Esophagus mucosa (tissue), 1 donor: ENCODE measurements at places on chromosomes 2 and 18. TPM values are rescaled to one million over a fixed set of nuclear protein-coding genes. Genes with fewer than 3 reads are reported as not detected.
A peak's percentile ranks its signal among the peaks of the same experiment; 100 is the strongest.

Gene THOC1
- total RNA-seq: 21.5 TPM

DNA sequence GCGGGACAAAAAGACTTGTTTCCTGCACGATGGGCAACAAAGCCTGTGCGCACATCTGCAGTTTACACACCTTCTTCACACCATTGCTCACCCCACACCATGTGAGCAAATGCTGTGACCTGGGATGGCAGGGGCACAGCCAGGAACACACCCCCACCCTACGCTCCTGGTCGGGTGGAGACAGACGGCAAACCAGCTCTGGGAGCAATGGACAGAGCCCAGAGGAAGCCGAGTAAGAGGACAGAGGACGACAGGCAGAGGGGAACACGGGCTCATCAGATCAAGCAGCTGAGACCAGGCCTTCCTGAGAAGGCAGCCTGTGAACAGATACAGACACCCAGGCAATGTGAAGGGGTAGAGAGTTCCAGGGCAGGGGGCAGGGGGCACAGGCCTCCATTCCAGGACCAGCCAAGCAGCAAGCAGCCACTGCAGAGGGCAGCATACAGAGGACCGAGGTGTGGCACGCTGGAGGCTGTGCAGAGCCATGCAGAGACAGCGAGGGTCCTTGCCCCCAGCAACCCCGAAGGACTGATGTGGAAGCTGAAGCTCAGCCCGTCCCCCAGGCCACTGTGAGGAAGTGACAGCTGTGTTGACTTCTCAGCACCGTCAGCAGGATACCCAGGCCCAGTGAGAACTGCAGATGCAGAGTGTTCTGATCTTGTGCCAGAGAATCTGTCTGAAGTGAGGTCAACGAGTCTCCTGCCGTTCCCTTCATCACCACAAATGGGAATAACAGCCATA lies 46.2 kb downstream of the PARD6G start:
- no peak for ATAC-seq

- no peak for ATAC-seq
These were observed 50.6 kb upstream of the MAPRE2 start for GRCh38 chr18:34990597-34990996.

GRCh38 chr2:84841577-84841976 lies 39.3 kb downstream of the TRABD2A start:
- no peak for ATAC-seq

GRCh38 chr2:173214213-173214612 lies 138.6 kb downstream of the MAP3K20 start:
- ATAC-seq: peak; percentile 97

GRCh38 chr18:27491772-27492171 lies 306.7 kb upstream of the CHST9 start:
- ATAC-seq: no peak

- ATAC-seq: no peak
These were observed 344.1 kb upstream of the REG3G start for GRCh38 chr2:78681386-78681785.

Gene PLEKHH2
- 1.6 TPM for total RNA-seq

DNA sequence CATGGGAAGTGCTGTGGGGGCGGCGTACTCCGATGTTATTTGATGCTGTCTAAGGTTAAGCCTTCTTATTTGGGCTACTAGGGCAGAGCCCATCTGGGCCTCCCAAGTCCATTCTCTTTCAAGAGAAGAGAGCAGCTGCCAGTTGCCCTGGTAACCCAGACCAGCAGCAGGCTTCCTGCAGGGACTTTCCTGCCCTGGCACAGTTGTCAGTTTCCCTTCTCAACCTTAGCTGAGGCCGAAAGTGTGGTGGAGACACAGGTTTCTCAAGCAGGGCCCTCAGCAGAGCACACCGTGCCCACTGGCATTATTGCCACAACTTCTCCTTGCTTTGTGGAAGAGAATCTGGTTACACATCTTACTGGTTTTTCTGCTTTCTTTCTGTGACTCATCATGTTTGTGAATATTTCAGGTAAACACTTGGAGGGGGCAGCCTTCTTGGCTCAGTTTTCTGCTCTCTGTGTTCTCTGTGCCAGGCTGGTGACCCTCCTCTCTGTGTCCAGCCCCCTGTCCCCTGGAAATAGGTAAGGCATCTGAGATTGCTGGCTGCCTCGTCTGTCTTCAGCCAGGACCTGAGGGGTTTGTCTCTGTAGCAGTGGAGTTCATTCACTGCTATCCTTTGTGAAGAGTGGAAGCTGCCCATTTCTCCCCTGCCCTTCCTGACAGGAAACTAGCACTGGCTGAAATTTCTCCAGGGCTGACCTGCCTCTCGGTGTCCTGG lies 111.0 kb downstream of the B3GNT2 start:
- peak; percentile 86 for ATAC-seq

- peak; percentile 52 for ATAC-seq
These were observed 43.3 kb upstream of the SERPINB2 start for GRCh38 chr18:63844254-63844653.

- no peak for ATAC-seq
These were observed 71.8 kb downstream of the CMPK2 start for GRCh38 chr2:6793913-6794312.

- ATAC-seq: peak; percentile 33
These were observed 41.1 kb downstream of the NHEJ1 start for GRCh38 chr2:219119422-219120043.

DNA sequence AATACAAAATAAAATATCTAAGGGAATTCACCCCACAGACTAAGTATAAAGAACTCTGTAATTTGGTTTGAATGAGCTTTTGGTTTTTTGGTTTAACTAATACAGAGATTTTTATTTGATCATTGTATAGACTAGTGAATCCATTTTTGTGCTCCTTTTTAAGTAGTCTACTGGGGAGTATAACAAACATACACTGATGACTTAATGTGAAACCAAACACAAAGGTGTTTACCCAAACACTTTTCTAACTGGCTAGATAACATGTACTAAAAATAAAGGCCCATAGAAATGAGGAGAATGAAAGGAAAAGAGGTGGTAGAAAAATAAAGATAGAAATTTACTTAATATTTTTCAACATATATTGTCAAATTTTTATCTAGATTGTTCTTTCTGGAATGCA lies 146.0 kb downstream of the NRXN1 start:
- no peak for ATAC-seq

Gene NDC80
- 9.7 TPM for total RNA-seq

DNA sequence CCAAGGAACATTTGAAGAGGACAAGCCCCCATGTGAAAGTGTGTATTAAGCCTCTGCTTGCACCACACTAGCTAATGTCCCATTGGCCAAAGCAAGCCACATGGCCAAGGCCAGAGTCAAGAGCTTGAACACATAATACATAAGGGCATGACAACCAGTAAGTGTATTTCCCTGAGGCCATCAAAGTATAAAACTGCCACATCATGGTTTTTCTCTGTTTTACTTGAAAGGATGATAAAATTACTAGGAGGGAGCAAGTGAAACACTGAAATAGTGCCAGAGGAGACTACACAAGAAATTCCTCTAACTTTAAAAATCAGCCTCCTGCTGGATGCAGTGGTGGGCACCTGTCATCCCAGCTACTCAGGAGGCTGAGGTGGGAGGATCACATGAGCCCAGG lies 30.9 kb upstream of the EML6 start:
- no peak for ATAC-seq

Gene TUBB8B
- total RNA-seq: not detected

Gene DSC2
- 434 TPM for total RNA-seq

DNA sequence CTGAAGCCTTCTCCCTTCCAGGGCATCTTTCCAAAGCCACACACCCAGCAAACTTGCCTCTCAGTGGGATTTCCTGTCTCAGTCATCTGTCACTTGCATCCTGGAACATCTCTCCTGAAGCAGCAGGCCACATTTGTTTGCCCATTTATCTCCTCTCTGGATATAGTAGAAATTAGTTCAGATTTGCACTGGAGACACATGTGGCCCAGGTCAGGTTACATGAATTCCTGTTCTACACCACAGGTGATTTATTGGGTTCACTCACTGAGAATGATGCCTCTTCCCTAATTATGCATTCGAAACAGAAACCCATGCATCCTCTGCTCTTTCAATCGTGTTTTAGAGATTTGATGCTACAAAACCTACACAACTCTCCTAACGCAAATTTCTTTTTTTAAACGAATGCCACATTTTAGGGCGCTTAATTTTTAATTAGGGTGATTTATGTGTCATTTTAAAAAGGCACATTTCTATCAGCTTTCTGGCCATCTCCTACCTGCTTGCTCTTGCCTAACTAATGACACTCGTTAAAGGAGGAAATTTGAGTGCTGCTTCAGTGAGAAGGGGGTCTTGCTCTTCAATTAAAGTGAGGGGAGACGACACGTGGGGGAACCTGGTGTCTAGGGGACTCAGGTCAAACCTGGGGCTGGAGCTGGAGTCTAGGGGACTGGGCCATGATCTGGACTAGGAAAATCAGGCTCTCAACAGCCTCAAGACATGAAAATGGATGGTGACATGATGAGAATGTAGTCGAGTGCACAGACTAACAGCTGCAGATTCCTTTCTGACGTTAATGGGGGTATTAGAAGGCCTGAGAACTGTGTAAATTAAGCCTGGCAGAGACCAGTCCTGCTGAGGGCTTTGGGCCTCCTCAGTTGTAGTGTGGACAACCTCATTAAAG lies 221.4 kb downstream of the CLIP4 start:
- ATAC-seq: no peak

Gene GMPPA
- 19.9 TPM for total RNA-seq

DNA sequence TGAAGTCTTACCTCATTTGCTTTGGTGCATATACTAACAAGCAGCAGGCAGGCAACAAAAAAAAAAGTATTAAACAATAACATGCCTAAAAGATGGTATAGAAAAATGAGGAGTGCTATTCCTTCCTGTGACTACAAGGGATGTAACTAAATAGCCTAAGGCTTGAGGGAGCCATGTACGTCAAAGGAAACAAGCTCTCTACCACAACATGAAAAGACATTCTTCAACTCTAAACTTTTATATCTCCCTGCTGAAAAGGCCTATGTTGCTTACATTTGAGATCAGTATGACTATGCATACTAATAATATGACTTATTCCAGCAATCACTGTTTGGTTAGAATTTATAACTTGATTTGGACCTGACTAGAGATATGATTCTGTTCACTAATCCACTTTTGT lies 347.9 kb downstream of the ADCYAP1 start:
- ATAC-seq: no peak

- ATAC-seq: no peak
These were observed 135.9 kb downstream of the TPGS2 start for GRCh38 chr18:36692921-36693332.

Gene FBXO36
- 1.8 TPM for total RNA-seq

DNA sequence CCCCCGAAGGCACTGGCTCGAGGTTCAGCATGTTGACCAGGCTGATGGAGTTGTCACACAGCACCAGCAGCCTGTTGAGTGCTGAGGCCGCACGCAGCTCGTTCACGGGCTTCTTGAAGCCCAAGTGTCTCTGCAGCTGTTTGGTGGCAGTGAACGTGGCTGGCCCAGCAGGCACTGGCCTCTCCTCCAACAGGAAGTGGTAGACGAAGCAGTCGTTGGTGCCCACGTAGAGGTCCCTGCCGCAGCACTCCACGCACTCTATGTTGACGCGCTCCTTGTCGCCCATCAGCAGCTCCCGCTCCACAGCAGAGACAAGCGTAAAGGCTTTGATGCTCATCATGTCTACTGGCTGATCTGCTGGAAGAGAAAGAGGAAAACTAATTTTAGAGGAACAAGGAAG lies 21.6 kb downstream of the TGFBRAP1 start:
- no peak for ATAC-seq

DNA sequence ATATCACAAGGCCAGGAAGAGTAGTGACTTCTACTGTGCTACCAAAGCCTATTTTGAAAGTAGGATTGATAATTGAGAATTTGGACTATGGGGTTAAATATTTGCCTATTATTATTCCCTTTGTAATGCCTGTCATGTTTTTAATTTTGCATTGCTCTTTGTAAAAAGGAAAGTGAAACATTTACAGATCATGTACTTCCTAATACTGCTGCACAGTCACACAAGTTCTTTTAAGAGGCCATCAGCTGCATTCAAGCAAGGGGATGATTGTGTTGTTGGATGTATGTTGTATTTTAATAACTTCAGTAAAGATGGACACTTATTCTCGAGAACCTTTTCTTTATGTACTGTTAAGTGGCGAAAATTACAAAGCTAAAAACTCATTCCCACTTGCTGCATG lies 70.1 kb downstream of the PLEKHA3 start:
- ATAC-seq: no peak

DNA sequence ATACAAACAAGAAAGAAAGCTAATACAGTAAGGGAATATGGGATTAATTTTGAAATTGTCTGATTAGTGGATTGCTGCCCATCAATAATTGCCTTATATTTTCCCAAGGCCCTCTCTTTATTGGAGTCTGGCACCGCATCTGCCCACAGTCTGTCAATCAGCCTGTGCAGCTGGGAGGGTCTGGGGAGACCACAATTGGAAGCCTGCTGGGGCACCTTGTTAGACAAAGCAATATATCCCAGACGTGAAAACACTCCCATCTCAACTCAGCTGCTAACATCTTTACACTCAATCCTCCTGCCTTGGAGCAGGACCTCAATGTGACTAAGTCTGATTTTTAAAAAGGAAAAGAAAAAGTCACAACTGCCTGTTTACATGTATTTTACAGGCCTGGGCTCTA lies 258.6 kb downstream of the SRBD1 start:
- no peak for ATAC-seq

Gene COL4A3
- total RNA-seq: 0.76 TPM

DNA sequence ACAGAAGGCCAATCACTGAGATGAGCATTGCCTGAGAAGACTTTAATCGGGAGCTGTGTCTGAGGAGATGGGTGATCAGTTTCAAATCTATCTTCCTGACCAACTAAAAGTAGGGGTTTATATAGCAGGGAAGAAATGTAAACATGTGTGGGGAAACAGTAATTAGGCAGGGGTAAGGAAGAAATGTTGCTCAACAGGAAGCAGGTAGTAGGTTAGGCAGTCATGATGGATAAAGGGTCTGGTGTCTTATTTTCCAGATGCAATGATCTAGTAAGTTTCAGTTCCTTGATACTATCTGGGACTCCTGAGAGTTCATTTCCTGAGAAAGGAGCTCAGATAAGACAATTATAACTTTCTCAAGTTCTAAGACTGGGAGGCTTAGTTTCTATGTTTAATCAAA lies 33.8 kb upstream of the DNAJC10 start:
- ATAC-seq: no peak

DNA sequence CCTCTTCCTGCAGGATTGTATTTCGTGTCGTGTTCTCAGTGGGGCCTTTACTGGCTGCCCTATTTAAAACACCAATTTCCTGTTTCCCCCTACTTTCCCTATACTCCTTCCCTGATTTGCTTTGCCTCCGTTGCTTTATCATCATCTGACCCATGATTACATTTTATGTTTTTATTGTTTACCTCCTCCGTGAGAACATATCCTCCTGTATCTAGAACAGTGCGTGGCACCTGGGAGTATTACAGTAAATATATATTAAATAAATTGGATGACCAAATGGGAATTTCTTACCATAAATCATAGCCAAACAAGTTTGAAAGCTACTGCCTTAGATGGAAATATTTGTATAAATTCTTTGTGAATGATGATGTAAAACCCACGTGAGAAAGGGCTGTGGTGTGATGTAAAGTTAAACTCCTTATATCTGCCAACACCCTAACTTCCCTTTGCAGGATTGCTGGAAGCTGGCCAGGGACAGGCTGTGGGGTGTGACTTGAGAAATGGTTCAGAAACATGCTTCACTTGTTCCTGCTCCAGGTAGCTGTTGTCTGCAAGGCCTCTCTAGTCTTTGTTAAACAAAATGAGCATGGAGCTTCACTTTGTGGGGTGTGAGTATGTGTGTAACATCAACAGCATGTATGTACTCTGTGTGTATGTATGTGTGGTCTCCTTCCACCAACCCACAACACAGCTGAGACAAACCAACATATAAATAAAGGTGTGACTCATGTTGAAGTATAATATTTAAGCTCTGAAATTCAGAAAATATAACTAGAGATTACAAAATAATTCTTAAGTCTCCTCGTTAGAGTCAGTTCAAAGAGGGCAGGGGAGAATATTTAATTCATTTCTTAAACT lies 40.3 kb downstream of the LHCGR start:
- peak; percentile 85 for ATAC-seq
